ENCODE measurements at places on chromosomes 4 and X.

DNA sequence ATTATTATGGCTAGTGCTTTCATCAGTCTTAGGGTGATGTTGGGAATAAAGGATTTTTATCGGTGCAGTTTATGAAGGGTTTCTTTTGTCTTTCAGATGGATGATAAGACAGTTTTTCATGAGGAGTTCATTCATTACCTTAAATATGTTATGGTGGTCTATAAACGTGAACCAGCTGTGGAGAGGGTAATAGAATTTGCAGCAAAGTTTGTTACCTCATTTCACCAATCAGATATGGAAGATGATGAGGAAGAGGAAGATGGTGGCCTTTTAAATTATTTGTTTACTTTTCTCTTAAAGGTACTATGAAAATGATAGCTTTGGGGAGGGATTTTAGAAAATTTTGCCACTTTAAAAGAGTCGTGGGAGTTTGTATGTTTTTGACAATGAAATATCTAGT lies 1.3 kb downstream of the NCAPG start:
- no peak for DNase-seq

- no peak for DNase-seq
These were observed 7.8 kb upstream of the HPSE start for GRCh38 chr4:83342476-83342875.

GRCh38 chr4:166014411-166014810 lies 141.4 kb downstream of the TLL1 start:
- no peak for DNase-seq

GRCh38 chr4:83962492-83962891 lies 426.6 kb downstream of the GPAT3 start:
- no peak for DNase-seq

DNA sequence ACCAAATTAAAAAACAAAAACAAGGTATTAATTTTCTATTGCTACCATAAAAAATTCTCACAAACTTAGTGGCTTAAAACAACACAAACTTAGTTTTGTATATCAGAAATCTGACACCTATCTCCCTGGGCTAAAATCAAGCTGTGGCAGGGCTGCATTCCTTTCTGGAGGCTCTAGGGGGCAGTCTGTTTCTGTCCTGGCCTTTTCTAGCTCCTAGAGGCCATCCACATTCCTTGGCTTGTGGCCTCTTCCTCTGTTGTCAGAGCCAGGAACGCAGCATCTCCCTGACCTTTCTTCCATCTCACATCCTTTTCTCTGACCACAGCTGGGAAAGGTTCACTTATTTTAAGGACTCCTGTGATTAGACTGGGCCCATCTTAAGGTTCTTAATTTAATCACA lies 38.9 kb upstream of the TLR2 start:
- DNase-seq = no peak

DNA sequence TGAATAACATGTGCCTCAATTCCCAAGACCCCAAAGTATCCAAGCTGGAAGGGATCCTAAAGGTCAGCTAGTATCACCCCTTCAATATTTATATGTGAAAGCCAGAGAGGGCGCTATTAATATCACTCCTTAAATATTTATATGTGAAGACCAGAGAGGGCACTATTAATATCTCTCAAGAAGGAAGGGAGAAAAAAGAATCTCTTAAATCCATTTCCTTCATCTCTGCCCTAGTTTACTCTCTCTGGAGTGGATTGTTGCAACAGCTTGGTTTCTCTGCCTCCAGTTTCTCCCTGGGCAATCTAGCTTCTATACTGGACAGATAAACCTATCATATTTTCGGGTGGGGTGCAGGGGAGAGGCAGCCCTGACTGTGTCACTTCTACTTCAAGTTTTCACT lies 31.6 kb upstream of the MSN start:
- DNase-seq = no peak

DNA sequence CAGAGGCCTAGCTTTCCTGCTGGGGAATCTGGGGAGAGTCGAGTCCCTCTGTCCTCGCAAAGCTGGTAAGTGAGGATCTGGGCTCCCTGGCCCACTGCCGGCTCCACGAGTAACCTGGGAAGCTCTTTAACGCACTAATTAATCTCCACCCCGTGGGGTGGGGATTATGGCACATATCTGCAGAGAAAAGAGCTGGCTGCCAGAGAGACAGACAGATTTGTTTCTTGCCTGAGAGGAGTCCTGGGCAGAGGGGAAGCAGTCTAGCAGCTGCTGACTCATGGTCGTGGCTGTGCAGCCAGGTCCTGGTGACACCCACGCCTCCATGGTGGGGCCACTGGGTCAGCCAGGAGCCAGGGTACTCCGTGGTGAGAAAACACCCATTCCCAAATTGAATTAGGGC lies 14.0 kb downstream of the SORCS2 start:
- peak; percentile 17 for DNase-seq

DNA sequence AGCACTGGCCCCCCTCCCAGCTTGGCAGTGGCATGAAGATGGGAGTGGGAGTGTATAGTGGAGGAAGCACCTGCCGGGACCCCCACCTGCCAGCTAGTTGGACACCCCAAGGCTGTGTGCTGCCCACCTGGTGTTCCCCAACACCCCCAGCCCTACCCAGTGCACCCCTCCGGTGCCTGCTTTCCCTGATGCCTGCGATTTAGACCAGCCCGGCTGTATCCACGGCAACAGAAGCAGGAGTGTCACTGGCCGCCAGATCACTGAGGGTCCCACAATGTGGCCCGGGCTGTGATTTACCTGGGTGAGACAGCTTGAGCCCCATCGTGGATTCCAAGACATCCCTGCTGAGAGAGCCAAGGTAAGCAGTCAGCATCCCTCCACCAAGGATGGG lies 533 bp downstream of the GPR173 start:
- DNase-seq = no peak

DNA sequence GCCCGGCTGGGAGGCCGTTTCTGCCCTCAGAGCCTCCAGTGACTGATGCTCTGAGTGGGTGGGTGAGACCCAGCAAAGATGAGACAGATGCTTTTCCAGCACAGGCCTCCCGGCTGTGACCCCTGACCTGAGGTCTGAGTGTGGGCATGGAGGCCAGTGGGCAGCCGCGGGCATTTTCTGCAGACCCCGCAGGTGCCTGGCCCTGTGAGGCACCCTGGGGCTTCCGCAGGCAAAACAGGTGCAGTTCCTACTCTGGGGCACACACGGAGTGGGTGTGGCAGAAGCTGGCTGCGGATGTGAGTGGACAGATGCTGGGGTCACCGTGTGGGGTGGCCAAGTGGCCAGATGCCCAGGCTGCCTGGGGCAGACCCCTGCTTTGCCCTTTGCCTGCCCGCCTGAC lies 14.8 kb downstream of the HTRA3 start:
- no peak for DNase-seq
